ENCODE measurements at places on chromosomes 16 and 17. TPM values are rescaled to one million over a fixed set of nuclear protein-coding genes. Genes with fewer than 3 reads are reported as not detected.

NT5M gene
- polyA plus RNA-seq = 5.1 TPM

PERCC1 gene
- polyA plus RNA-seq = not detected

KRTAP2-2 gene
- not detected for polyA plus RNA-seq

ATF7IP2 gene
- polyA plus RNA-seq = 52.7 TPM

WNK4 gene
- not detected for polyA plus RNA-seq

CACNA1H gene
- not detected for polyA plus RNA-seq

OR2C1 gene
- not detected for polyA plus RNA-seq

NTN1 gene
- 0.78 TPM for polyA plus RNA-seq

IL32 gene
- polyA plus RNA-seq = 57.6 TPM

CD300LB gene
- not detected for polyA plus RNA-seq

CA7 gene
- not detected for polyA plus RNA-seq

KRT40 gene
- polyA plus RNA-seq = not detected

- no peak for DNase-seq
Observed at GRCh38 chr16:58009856-58010416, 8.7 kb downstream of the USB1 start.

- no peak for DNase-seq
Observed at GRCh38 chr17:16470265-16470664, 21.7 kb downstream of the LRRC75A start.

DNA sequence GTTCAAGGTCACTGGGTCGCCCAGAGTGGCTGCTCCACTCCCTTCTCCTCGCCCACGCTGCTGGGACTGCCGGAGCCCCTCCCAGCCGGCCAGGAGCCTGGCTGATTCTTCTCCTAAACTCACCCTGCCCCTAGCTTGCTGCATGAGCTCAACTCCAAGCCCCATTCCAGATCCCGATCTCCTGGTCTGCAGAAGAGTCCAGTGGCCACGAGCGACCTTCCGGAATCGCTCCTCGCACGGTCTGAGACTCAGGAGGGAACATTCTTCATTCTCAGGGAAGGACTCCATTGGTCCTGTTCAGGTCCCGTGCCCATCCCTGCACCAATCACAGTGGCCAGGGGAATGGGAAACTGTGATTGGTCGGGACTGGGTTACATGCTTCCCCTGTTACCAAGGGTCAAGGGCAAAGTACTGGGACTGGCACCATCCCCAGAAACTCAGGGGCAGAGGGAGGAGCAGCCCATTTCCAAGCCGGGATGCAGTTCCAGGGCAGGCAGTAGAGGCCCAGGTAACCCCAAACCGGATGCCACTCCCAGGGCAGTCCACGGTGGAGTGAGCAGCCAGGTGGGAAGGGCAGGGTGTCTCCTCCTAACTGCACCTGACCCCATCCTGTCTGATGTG lies 24.5 kb upstream of the CIBAR2 start:
- no peak for DNase-seq

DNA sequence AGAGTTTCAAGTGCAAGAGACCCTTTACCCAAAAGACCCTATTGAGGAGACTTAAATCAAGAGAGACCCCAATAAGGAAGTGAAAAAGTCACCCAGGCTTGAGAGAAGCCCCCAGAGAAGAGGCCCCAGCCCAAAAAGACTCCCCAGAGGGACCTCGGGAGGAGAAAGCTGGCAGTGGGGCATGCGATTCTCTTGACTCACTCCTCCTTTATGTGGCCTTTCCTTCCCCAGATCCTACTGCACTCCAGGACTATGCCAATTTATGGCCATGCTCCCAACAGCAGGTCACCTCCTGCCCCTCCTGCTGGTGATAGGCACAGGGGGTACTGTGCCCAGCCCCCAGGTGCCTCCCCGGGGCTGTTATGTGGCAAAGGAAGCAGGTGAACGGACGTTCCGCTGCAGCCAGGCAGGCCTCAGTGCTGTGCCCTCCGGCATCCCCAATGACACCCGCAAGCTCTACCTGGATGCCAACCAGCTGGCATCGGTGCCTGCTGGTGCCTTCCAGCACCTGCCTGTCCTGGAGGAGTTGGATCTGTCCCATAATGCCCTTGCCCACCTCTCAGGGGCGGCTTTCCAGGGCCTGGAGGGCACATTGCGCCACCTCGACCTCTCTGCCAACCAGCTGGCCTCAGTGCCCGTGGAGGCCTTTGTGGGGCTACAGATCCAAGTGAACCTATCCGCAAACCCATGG lies 16.3 kb downstream of the LRRC3C start:
- no peak for DNase-seq

DNA sequence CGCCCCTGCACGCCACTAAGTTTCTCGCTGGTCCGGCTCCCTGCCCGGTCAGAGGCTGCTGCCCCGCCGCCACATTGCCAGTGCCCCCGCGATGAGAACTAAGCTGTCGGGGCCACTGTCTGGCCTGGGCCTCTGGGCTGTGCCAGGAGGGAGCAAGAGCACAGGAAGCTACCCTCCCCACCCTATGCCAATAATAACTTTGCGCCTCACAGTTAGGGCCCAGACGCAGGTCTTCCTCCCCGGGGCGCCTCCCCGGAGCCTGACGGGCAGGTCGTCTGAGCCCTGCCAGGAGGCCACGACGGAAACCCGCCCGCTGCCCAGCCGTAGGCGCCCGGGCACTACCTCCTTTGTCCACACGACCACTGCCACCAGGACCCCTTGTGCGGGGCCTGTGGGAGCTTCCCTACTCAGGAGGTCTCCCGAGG lies 1.5 kb downstream of the ZFPM1 start:
- DNase-seq = no peak

DNA sequence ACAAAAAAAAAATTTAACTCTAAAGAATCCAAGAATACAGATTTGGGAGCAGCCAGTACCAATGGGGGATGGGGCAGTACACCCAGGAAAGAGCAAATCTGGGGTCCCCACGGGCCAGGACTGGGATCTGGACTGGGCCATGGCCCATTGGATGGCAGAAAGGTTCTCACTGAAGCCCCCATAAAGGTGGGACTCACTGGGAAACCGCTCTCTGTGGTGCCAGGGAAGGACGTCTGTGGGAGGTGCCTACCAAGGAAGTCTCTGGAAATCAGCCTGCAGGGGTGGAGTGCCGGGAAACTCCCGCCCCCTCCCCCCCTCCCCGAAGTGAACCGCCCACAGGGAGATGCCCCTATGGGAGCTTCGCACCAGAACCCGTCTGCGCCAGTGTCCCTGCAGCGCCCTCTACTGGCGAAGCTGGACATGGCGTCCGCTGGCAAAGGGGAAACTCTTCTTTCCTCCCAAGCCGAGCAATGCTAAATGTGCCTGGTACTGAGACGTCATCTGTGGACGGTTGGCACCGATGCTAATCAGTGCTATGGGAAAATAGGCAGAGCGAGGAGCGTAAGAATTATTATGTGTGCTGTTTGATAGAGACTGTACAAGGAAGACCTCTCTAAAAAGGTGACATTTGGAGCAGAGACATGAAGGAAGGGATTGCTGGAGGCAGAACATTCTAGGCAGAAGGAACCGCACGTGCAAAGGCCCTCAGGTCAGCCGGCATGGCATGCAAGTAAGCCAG lies 671.1 kb downstream of the WWOX start:
- DNase-seq = no peak

DNA sequence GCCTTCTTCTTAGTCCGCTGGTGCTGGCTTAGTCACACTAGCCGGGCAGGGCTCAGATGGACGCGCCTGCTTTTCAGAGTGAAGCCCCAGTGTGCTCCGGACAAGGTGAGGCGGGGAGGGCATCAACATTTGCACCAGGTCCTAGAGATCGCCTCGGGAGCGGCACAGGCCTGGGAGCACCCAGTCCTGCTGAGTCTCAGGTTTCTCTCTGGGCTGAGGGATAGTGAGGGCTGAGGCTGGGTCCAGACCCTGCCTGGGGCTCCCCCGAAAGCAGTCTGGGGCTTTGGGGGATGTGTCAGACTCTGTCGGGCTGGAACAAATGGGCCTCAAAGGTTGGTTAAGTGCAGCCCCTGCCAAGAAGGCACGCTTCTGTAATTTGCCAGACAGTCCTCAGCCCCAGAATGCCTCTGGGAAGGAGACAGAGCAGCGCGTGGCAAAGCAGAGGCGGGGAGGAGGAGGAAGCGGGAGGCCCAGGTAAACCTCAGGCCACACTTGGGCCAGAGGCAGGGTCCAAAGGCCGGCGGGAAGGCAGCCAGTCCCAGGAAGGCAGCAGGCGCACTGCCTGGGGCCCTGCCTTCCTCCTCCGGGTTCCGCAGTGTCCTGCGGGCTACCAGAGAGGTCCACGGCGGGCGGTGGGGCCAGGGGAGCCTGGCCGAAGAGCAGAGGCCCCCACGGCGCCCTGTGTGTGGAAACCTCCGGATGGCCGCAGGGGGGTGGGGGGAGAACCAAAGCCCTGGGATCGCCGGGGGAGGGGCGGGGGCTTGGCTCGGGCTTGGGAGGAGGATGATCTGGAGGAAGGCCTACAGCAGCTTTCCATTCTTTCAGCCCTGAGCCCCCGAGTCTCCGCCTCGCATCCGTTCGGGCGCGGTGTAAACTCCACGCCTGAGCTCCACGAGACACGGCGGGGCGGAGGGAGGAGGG lies 39.5 kb upstream of the ATP2A3 start:
- no peak for DNase-seq

DNA sequence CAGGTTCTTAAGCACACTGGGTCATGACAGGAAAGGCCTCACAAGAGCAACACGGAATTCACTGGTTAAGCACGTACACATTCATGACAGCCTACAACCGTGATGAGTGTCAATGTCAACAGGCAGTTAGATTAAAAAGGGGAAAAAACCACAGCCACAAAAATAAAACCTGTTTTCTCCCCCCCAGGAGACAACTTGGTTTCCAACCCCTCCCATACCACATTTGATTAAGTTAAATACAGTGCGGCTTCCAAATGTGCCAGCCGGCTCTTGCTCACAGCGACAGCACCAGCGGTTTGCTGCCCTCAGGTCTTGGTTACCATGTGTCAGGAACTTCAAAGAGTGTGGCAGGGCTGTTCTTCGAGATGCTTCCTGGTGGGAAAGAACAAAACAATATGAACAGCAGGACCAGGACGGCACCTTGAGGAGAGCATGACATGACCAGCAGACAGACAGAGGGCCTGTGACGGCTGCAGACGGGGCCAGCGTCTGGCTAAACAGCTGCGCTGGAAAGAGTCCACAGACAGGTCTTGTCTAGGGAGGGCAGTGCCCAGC lies 193.6 kb downstream of the PARN start:
- DNase-seq = no peak

DNA sequence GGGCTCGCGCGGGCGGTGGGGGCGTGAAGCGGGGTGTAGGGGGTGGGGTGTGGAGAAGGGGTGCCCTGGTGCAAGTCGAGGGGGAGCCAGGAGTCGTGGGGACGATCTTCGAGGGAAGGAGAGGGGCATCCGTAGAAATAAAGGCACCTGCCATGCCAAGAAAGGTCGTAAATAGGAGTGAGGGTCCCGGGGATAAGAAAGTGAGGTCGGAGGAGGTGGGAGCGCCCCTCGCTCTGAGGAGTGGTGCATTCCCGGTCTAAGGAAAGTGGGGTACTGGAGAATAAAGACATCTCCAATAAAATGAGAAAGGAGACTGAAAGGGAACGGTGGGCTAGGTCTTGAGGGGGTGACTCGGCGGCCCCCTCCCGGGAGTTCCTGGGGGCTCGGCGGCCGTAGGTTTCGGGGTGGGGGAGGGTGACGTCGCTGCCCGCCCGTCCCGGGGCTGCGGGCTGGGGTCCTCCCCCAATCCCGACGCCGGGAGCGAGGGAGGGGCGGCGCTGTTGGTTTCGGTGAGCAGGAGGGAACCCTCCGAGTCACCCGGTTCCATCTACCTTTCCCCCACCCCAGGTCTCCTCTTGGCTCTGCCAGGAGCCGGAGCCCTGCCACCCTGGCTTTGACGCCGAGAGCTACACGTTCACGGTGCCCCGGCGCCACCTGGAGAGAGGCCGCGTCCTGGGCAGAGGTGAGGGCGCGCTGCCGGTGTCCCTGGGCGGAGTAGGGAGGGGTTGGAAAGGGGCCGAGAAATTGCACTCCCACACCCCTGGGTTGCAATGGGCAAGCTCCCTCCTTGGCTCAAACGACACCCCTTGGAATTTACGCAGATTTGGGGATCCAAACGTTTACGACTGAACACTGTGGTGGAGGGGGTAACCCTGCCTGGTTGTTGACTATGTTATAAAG lies 888 bp downstream of the CDH1 start:
- DNase-seq = no peak

DNA sequence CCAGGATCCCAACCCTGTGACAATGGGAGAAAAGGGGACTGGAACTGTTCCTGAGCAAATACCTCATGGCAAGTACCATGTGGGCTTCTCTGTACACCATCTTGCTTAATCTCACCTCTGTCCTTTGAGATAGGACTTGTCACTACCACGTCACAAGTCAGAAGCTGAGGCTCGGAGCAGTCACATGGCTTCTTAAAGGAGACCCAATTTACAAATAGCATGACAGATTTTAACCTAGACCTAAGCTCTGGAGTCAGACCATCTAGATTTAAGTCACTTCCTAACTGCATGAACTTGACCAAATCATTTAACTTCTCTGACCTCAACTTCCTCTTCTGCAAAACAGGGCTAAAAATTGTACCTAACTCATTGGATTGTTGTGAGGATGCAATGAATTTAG lies 36.0 kb upstream of the CCL1 start:
- DNase-seq = no peak

GRCh38 chr16:14007450-14007849 lies 63.7 kb upstream of the MRTFB start:
- DNase-seq = peak; percentile 62

GRCh38 chr16:85514598-85515318 lies 98.4 kb upstream of the GSE1 start:
- DNase-seq = no peak

DNA sequence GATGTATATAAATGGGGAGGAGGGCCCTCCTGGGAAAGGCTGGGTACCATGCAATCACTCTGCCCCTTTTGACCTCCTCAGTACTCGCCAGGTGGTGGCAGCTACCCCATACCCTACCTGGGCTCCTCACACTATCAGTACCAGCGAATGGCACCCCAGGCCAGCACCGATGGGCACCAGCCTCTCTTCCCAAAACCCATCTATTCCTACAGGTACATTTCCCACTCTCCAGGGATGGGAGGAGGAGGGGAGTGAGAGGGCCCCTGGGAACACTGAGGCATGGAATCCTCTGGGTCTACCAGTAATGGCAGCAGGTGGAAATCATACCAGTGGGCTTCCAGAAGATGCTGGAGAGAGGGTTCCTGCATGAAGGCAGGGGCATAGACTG lies 22.9 kb downstream of the FOXN1 start:
- DNase-seq = no peak

- DNase-seq = no peak
Observed at GRCh38 chr17:82242977-82243647, 14.3 kb downstream of the SLC16A3 start.

DNA sequence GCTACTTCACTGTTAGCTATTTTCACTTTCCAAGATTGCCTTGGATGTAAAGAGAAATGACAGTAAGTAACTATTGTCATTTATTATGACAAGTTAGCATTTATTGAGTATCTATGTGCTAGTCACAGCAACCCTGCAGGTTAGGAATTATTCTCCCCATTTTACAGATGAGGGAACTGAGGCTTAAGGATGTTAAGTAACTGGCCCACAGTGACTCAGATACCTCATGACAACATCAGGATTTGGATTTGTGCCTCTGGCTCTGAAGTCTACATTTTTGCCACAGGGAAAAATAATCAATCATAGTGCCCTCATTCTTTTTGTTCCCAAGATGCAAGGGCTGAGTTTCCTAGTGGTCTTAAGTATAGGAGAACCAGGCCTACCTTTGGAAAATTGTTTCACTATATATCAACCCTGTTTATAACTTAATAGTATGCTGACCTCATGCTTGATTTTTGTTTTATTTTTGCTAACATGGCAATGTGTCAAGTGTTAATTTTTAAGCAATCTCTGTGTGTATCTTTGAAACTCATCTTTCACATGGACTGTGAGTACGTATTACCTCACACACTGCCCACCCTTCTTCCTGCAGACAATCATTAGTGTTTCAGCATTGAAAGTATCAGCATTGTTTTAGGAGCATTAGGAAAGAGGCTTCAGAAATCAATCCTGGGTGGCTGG lies 105.0 kb downstream of the TANGO6 start:
- DNase-seq = no peak

Measured in GM12878 (cell line).